Anterior cingulate cortex (tissue), 58 donors: ENCODE measurements at places on chromosomes 11 and 22.

GRCh38 chr11:73478737-73479347 is 102.6 kb downstream of the RELT start:
- DNase-seq: no peak

DNA sequence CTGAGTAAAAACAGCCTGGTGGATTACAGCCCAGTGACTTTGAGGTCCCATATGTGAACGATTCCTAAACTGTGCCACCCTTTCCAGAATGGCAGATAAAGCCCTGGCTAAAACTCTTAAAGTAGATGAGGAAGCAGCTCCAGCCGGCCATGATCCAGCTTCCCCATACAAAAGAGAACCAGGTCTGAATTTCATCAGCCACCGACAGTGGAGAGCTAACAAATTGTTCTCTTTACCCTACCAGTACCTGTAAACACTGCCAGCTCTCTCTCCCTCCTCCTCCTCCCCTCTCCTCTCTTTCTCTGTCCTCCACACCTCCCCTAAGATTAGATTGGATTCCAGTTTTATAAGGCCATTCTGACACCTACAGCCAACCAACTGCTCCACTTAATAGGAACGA is 176.9 kb downstream of the DSCAML1 start:
- no peak for DNase-seq

DNA sequence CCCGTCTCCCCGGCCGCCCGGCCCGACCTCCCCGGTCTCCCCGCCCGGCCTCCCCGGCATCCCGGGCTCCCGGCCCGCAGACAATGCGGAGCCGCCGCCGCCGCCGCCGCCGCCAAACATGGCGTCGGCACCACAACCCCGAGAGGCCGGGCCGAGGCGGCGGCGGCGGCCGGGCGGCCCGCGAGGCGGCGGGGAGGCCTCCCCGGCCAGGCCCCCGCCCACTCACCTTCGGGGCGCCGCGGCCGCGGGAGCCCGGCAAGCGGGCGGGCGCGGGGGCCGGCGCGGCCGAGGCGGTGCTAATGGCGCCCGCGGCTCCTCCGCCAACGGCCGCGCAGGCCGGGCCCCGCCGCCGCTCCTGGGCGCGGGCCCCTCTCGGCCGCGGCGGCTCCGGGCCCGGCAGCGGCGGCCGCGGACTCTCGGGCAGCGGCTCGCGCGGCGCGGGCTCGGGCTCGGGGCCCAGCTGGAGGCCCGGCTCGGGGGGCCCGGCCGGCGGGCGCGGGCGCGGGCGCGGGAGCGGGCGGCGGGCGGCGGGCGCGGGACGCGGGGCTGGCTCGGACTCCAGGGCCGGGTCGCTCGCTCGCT is 311 bp downstream of the BRD1 start:
- no peak for DNase-seq

DNA sequence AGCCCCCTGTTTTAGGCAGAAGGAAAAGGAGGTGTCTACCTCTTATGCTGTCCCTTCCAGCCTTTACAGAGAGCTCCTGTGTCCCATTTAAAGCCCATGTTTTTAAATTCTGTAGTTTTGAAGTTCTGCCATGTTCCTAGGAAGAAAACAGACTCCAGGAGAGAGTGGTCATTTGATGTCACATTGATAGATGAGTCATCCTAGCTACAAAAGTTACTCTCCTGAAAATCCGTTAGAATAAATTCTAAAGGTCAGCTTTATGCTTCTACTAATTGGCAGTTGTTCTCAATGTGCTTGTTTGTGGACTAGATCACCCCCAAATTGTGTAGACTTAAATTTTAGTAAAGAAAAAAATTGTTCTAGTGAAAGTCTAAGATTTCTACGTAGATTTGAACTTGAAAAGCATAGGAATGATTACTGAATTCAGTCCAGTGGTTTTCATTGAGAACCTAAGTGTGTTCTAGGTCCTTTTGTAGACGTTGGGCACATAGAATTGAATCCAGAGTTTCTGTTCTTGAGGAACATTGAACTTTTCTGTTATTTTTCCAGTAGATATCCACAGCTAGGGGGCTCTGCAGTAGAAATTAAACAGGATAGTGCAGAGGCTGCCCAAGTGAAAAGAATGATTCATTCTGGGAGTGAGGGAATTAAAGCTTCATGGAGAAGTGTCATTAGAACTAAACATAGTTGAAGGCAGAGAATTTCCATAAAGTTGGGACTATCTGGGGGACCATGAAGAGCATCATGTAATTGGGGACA is 140.6 kb upstream of the RASSF10 start:
- DNase-seq: no peak

DNA sequence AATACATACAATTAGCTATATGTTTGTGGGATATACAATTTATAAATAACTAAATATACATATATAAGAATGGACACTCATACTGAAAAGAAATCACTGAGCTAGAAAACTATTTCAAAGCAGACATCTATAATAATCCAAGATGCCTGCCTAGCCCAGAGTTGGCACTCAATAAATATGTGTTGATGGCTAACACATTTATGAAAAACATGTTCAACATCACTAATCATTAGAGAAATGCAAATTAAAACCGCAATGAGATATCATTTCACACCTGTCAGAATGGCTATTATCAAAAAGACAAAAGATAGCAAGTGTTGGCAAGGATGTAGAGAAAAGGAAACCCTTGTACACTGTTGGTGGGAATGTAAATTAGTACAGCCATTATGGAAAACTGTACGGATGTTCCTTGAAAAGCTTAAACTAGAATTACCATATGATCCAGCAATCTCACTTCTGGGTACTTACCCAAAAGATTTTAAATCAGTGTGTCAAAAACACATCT is 29.8 kb downstream of the POU2AF1 start:
- no peak for DNase-seq

DNA sequence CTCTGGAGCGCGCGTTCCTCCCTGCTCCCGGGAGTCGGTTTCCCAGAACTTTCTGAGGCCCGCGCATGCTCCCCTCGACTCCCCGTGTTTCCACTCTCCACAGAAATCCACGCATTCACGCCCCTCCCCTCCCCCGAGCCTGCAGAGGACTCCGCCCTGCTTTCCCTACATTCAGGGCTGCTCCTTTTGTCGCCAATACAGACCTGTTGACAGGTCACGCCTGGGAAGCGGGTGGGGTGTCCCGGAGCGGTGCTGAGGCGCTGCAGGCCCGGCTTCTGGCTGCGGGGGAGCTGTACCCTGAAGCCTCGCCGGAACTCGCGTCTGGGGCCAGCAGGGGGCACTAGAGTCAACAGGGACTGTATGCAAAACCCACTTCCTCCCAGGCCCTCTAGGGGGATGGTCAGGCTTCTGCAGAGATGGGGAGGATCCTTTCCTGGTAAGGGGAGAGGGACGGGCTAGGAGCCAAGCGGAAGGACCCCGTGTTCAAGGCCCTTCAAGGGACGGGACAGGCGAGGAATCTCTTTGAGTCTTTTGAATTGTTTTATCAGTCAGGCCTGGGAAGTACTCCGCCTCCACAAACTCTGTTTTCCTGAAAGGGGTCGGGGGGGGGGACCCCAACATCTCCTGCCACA is at the start of gene PRAME:
Gene PRAME (minus strand): TSS at position 294 of the 632 bp plus-strand sequence. CDS start 2,433 bp downstream, outside the sequence.
- no peak for DNase-seq

DNA sequence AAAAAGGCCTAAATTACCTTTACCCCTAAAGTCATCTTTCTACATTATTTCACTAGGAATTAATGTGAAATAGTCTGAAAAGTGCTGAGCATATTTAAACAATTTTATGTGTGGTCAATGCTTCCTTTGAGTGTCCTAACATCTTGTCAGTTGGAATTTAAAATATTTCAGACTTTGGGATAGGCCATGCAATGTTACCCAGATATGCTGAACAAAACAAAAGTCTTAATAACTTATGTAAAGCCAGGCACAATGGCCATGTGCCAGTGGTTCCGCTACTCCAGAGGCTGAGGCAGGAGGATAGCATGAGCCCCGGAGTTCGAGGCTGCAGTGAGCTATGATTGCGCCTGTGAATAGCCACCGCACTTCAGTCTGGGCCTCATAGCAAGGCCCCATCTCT is 137.4 kb downstream of the CADM1 start:
- no peak for DNase-seq

- no peak for DNase-seq
Observed at GRCh38 chr11:110859240-110859840, 147.1 kb upstream of the ARHGAP20 start.

DNA sequence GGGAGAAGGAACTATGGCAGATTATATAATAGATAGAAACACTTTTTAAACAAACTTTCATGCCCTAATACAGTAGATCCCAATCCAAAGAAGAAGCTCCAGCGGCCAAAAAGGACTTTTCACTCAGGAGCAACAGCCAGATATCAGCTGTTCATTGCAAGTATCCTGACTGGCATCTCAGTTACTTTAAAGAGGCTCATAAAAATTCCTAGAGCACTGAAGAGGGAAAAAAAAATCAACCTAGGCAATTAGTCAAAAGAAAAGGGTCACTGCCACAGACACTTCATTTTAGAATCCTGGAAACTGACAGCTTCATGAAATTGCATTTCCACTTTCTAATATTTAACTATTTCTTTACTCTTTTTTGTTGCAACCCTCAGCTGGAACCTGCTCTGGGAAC is 170.6 kb upstream of the SOX6 start:
- DNase-seq: no peak

DNA sequence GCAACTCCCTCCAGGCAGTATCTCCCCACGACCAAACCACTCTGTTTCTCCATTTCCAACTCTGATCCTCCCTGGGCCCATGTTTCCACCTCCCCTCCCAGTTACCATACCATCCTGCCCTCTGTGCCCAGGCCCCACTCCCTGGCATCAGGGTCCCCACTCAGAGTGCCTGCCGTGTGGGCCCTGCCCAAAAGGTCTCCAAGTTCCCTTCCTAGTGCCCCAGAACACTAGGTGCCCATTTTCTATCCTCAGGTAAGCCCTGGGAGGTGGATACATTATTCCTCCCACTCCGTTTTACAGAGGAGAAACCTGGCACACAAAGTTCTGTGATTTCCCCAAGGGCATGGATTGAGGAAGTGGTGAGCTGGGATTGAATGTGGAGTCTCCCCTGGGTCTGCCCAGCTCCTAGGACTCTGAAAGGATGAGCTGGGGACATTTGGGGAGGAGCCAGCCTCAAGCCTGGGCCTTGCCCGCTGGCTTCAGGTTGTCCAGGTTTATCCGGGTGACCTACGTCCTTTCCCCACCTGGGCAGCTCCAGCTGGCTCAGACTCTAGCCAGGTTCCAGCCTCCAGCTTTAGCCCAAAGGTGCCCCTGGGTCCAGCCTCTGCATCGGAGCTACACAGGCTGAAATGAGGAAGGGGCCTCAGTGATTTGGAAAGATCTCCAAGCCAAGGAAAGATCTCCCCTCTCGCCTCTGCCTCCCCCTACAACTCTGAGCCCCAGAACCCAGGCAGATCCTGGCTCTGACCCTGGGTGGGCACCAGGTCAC is 2.2 kb upstream of the GSTT4 start:
- DNase-seq: no peak

GRCh38 chr11:106723071-106723470 is 295.2 kb downstream of the GUCY1A2 start:
- DNase-seq: no peak

DNA sequence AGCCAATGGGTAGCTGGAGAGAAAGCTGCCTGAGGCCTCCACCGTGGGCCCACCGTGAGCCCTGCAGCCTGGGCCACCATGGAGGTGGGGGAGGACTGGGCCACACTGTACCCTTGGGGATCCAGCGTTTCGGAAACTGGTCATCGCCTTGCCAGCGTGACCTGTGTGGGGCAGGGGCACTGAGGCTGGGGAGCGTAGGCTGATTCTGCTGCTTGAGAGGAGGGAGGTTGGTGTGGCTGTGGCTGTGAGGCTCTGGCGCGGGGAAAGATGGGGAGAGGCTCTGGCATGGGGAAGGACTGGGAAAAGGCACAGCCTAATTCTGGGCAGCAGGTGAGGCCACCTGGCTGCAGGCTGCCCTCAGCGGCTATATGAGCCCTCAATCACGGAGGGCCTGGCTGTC is 12.6 kb upstream of the TTLL12 start:
- no peak for DNase-seq

GRCh38 chr11:36492724-36493304 is 17.3 kb downstream of the TRAF6 start:
- no peak for DNase-seq

GRCh38 chr11:112925516-112926310 is 35.5 kb upstream of the NCAM1 start:
- DNase-seq: no peak
